ENCODE measurements at places on chromosomes 3 and 15.

DNA sequence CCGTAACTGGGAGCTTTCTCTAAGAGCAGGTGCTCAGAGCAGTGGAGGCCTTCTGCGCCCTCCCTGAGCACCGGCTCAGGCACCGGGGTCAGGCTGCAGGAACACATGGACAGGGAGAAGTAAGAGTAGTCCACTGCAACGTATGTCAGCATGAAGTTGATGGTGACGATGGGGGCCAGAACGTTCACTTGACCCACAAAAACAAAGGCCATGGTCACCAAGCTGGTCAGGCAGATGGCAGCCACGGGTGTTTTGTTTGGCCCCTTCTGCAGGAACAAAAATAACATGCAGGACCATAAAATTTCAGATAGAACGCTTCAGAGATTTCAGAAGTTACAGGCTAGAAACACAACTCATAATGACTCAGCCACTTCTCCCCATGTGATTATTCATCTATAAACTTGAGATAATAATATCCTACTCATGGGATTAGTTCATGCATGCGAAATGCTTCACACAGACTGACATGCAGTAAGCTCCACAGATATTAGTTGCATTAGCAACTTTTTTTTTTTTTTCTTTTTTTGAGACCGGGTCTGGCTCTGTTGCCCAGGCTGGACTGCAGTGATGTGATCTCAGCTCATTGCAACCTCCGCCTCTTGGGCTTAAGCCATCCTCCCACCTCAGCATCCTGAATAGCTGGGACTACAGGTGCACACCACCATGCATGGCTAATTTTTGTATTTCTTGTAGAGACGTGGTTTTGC is 52.2 kb upstream of the HEG1 start:
- H3K4me3 ChIP-seq = no peak overlapping the region
- no peaks in the 10 kb centered on the region for H3K36me3 ChIP-seq
- H3K27me3 ChIP-seq = no peaks in the 10 kb centered on the region
- no peak for DNase-seq
- H3K27ac ChIP-seq = no peak overlapping the region

DNA sequence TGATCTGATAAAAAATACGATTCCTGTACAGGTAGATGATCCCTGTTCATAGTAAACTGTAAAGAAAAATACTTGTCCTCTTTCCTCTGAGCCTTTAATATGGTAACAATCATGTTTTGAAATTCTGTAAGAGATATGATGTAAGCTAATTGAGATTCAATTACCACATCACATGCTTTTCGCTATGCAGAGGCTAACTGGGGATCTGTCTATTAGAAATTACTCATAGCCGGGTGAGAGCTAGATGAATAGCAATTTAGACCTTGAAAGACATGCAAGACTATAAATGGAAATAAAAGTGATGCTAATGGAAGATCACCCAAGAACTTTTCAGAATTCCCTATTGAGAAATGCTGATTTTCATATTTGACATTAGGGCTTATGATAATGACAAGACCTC is 579.9 kb upstream of the ZNF717 start:
- DNase-seq = no peak
- H3K27ac ChIP-seq = no peak overlapping the region
- H3K4me1 ChIP-seq = no peaks in the 10 kb centered on the region

GRCh38 chr3:147669077-147669476 is 259.9 kb downstream of the ZIC1 start:
- no peaks in the 10 kb centered on the region for H3K27me3 ChIP-seq
- H3K4me3 ChIP-seq = no peak overlapping the region
- no peak overlapping the region for H3K27ac ChIP-seq
- no peaks in the 10 kb centered on the region for H3K36me3 ChIP-seq

GRCh38 chr15:73329501-73330200 is 39.1 kb downstream of the HCN4 start:
- no peak overlapping the region for H3K27ac ChIP-seq
- no peaks in the 10 kb centered on the region for H3K27me3 ChIP-seq
- no peaks in the 10 kb centered on the region for H3K4me1 ChIP-seq
- H3K36me3 ChIP-seq = no peaks in the 10 kb centered on the region
- DNase-seq = no peak

DNA sequence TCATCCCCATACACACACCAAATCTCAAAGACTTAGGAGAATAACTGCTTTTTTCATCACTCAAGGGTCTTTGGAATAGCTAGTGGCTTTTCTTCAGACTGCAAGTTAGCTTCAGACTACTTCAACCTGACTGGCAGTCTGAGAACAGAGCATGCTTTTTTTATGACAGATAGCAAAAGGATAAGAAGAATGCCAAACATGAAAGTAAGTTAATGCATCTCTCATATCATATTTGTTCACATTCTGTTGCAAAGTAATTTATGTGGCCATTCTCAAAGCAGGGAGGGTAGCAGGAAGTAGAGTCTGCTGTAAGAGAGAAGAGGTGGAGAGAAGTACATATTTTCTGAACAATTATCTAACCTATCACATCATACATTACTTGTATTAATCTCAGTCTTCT is 544.4 kb downstream of the ZPLD1 start:
- H3K27ac ChIP-seq = no peak overlapping the region
- H3K4me3 ChIP-seq = no peak overlapping the region
- H3K27me3 ChIP-seq = no peaks in the 10 kb centered on the region
- no peaks in the 10 kb centered on the region for H3K36me3 ChIP-seq
- H3K4me1 ChIP-seq = no peaks in the 10 kb centered on the region
- no peak for DNase-seq

DNA sequence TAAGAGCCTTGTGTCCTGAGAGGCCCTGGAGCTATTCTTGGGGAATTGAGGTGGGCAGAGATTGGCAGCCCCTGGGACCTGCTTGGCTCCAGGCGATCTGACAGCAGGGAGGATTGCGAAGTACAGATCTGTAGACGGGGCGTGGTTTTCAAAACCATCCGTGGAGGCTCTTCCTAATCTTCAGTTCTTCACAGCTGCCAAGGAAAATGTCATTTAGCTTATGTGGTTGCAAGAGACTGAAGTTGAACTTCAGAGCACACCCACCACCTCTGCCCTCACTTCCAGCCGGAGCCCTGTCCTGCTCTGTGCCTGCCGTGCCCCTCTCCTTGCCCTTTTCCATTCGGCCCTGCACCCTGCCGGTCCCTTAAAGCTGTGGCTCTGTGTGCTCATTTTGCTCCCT is 12.9 kb downstream of the NISCH start:
- H3K27ac ChIP-seq = peak overlapping the region; percentile 40
- no peaks in the 10 kb centered on the region for H3K27me3 ChIP-seq
- H3K4me3 ChIP-seq = no peak overlapping the region
- H3K36me3 ChIP-seq = no peaks in the 10 kb centered on the region
- no peaks in the 10 kb centered on the region for H3K4me1 ChIP-seq

- no peaks in the 10 kb centered on the region for H3K27me3 ChIP-seq
- H3K4me3 ChIP-seq = no peak overlapping the region
- H3K27ac ChIP-seq = peak overlapping the region; percentile 87
- DNase-seq = peak; percentile 49
Observed at GRCh38 chr3:172595664-172596393, 72.6 kb upstream of the TNFSF10 start.

DNA sequence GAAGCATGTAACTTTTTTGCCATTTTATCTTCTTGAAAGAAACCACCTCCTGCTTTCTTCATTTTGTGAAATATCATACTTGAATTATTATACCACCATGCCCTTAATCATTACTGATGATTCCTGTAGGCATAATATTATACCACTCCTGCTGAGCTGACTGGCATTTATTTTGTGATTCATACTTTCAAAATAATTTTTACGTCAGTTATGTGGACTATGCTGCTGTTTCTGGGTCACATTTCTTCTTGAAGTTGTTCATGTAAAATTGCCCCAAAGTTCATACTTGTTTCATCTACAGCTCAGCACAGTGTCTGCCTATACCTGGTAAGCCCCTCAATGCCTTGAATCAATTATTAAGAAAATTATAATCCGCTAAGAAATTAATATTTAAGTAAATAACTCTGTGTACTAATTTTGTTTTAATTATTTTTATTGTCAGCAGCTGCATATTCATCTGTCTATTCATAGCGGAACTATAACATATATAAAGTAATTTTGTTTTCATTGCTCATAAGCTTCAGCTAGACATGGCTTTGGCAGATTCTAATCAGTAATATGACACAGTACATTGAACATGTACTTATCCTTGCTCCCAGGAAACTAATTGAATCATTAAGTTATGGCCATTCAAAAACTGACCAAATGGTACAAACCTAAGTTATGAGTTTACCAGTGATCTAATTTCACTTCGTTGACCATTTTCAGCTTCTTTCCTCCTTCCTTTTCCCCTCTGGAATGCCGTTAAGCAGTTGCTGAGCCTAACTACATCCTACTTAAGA is 160.0 kb downstream of the NAALADL2 start:
- no peak for DNase-seq
- H3K4me1 ChIP-seq = no peaks in the 10 kb centered on the region
- H3K36me3 ChIP-seq = no peaks in the 10 kb centered on the region
- H3K27me3 ChIP-seq = no peaks in the 10 kb centered on the region
- H3K27ac ChIP-seq = no peak overlapping the region
- H3K4me3 ChIP-seq = no peak overlapping the region

- DNase-seq = no peak
- no peaks in the 10 kb centered on the region for H3K27me3 ChIP-seq
- no peaks in the 10 kb centered on the region for H3K36me3 ChIP-seq
- H3K27ac ChIP-seq = no peak overlapping the region
- no peaks in the 10 kb centered on the region for H3K4me1 ChIP-seq
- no peak overlapping the region for H3K4me3 ChIP-seq
Observed at GRCh38 chr3:30204126-30204525, 402.3 kb upstream of the TGFBR2 start.

DNA sequence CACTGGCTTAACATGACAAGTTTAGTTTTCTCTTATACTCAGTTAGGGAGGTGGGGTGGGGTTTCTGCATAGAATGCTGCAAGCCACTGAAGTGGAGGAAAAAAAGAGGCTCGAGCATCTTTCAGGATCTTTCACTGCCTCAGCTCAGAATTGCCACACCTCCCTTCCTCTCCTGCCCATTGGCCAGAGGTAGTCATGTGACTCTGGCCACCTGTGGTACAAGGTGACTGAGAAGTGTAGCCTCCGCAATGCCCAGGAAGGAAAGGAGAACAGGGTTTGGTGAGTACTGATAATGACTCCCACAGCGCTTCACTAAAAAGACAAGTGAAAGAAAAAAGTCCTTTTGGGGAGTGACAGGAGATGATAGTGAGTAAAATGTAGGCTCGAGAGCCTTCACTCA is 124.3 kb upstream of the TRIM42 start:
- H3K27ac ChIP-seq = no peak overlapping the region
- no peak overlapping the region for H3K4me3 ChIP-seq
- DNase-seq = no peak
- H3K36me3 ChIP-seq = no peaks in the 10 kb centered on the region
- no peaks in the 10 kb centered on the region for H3K4me1 ChIP-seq
- H3K27me3 ChIP-seq = no peaks in the 10 kb centered on the region

- H3K4me3 ChIP-seq = no peak overlapping the region
- DNase-seq = no peak
- H3K4me1 ChIP-seq = no peaks in the 10 kb centered on the region
- no peaks in the 10 kb centered on the region for H3K36me3 ChIP-seq
Observed at GRCh38 chr3:78165876-78166275, 1126.0 kb downstream of the ROBO2 start.

GRCh38 chr3:46460051-46460450 is 4.7 kb downstream of the LTF start:
- no peak overlapping the region for H3K27ac ChIP-seq
- no peaks in the 10 kb centered on the region for H3K4me1 ChIP-seq
- H3K27me3 ChIP-seq = no peaks in the 10 kb centered on the region
- H3K4me3 ChIP-seq = no peak overlapping the region
- no peaks in the 10 kb centered on the region for H3K36me3 ChIP-seq

DNA sequence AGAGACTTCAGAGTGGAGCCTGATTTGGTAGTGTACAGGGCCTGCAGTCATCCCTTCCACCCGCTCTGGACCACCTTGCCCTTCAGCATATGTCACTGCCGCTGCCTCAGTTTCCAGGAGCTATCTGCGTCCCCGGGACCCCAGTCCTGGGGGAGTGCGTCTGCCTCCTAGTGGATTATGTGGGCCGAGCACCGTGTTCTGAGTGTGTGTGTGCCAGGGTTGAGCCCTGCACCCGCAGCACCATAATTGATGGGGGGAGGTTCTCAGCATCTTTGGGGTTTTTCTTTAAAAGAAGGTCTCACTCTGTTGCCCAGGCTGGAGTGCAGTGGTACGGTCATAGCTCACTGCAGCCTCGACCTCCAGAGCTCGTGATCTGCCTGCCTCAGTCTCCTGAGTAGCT is 33.6 kb downstream of the CD276 start:
- no peak overlapping the region for H3K27ac ChIP-seq
- H3K27me3 ChIP-seq = no peaks in the 10 kb centered on the region
- no peak overlapping the region for H3K4me3 ChIP-seq
- DNase-seq = no peak

DNA sequence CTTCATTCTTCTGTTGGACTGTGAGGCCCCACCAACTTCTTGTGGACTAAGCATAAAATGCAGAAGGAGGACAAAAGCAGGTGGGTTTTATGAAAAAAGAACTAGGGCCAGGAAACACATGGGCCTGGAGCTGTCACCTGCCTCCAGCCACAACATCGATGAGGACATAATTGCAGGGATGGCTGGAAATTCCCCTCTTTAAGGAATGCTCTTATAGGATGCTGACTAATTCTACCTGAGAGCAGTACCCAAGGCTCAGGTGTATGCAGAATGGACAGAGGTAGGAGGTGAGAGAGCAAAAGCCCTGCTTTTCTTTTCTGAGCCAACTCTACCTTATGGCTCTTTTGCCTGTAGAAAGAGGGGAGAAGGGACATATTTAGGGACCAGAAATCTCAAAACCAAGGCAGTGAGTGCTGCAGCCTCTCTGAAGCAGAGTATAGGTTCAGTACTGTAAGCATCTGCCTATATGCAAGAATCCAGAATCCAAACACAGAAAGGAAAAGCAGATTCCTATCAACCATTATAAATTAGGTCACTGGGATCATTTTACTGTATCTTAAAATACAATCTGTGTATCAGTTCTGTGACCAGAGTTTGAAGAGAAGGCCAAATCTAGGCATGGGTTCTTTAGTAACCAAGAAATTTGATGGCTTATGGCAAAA is 205.3 kb upstream of the WNT5A start:
- DNase-seq = no peak
- H3K4me1 ChIP-seq = no peaks in the 10 kb centered on the region
- no peaks in the 10 kb centered on the region for H3K27me3 ChIP-seq
- H3K4me3 ChIP-seq = no peak overlapping the region

- DNase-seq = no peak
- H3K27me3 ChIP-seq = no peaks in the 10 kb centered on the region
- no peak overlapping the region for H3K27ac ChIP-seq
- H3K4me3 ChIP-seq = no peak overlapping the region
- H3K36me3 ChIP-seq = no peaks in the 10 kb centered on the region
Observed at GRCh38 chr3:177681852-177682251, 484.6 kb upstream of the TBL1XR1 start.

GRCh38 chr3:103512595-103512994 is 1077.8 kb downstream of the ZPLD1 start:
- no peak for DNase-seq
- no peaks in the 10 kb centered on the region for H3K27me3 ChIP-seq
- H3K4me1 ChIP-seq = no peaks in the 10 kb centered on the region

All from uterus (tissue), 4 donors.